ENCODE measurements at places on chromosomes 11 and 22.
A peak's percentile ranks its signal among the peaks of the same experiment; 100 is the strongest.

GRCh38 chr22:38186429-38186828 lies 4.8 kb upstream of the PLA2G6 start:
- DNase-seq = no peak

DNA sequence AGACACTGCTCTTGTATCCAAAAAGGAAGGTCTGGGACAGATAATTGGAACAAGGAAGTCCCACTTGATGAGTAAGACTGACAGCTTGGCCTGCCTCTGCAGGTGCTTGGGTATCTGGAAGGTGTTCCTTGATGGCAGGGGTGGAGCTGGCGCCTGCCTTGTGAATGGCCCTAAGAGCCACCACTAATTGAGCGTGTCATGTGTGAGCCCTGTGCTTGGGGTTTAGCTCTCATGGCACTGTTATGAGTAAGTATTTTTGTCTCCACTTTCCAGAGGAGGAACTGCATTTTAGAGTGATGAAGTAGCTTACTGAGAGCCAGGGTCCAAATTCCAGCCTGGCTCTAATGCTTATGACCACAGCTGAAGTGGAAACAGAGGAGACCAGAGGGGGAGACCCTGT lies 71.2 kb upstream of the NECTIN1 start:
- DNase-seq = no peak

- no peak for DNase-seq
These were observed 433.7 kb downstream of the ETS1 start for GRCh38 chr11:128153697-128154048.

DNA sequence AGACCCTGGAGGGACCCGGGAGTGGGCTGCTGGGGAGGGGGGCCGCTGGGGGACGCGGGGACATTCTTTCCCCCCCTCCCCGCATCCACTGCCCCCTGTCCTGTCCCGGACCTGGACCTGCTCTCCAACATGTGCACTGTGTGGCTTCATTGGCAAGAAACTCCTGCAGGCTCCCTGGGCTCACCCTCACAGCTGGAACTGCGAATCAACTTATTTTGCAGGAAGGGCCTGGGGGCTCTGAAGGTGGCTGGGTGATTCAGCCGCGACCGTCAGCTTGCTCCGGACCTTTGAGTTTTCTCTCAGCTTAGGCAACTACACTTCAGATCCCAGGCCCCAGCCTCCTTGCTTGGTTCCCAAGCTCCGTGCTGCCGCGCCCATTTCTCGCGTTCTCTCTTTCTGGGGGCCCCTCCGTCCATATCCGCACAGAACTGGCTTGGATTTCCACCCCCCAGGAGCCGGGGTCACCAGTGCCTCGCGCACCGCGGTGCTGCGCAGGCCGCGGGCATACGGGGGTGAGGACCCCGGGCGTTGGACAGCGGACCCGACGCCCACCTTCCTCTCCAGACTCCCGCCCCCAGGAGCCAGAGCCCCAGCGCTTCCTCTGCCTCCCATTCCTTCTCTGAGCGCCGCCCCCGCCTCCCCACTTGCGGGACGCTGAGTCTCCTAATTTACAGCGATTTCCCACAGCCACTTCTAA lies 471 bp upstream of the AHNAK start:
- DNase-seq = no peak

DNA sequence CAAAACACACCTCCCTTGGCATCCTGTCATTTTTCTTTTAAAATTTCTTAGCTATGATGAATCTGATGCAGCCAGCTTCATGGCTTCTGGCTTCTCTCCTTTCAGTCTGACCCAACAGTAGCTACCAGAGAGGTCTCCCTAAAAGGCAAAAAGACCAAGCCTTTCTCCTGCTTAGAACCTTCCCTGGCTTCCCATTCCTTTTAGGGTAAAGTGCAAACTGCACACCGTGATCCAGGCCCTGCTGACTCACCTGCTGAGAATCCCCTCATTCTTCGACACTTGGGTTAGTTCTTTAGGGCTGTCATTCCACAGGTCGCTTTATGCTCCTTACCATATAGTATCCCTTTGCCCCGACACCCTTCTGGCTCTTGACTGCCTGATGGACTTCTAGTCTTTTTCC lies 362.4 kb downstream of the MIAT start:
- DNase-seq = no peak

- no peak for DNase-seq
These were observed 32.9 kb downstream of the RBFOX2 start for GRCh38 chr22:35995772-35996171.

- no peak for DNase-seq
These were observed 1.6 kb upstream of the E2F8 start for GRCh38 chr11:19242179-19242932.

- no peak for DNase-seq
These were observed 34.7 kb downstream of the USP35 start for GRCh38 chr11:78223320-78223954.

DNA sequence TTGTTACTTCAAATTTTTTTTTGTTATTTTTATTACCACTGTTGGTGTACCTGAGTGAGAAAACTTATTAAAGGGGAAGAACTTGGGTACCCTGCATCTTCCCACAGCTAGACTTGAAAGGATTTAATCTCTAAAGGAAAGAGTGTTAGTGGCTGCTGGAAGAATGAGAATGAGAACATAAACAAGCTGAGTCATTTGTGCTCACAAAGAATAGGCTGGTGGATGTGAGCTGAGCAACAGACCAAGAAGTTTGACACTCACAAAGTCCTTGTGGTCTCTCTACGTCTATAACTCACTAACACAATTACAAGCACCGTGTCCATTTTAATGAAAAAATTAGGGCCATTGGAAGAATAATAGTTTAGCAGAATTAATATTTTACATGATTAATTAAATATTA lies 217.6 kb upstream of the ANO5 start:
- DNase-seq = no peak

DNA sequence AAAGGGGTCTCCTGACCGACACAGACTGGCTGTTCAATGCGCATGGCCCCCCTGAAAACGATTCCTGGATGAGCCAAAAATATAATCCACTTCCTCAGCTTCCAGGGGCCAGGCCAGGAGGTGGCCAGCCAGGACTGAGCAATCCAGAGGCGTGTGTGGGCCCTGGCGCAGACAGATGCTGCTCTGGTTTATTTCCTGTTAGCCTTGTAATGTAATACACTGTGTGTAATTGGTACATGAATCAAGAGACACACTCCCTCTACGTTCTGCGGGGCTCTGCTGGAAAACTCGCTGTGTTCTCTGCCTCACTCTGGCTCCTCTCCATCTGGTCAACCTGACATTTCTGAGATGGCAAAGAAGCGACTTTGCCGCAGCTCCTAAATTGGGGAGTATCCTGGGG lies 26.3 kb upstream of the ISX start:
- no peak for DNase-seq

- no peak for DNase-seq
These were observed 72.2 kb downstream of the CCDC73 start for GRCh38 chr11:32722255-32722654.

DNA sequence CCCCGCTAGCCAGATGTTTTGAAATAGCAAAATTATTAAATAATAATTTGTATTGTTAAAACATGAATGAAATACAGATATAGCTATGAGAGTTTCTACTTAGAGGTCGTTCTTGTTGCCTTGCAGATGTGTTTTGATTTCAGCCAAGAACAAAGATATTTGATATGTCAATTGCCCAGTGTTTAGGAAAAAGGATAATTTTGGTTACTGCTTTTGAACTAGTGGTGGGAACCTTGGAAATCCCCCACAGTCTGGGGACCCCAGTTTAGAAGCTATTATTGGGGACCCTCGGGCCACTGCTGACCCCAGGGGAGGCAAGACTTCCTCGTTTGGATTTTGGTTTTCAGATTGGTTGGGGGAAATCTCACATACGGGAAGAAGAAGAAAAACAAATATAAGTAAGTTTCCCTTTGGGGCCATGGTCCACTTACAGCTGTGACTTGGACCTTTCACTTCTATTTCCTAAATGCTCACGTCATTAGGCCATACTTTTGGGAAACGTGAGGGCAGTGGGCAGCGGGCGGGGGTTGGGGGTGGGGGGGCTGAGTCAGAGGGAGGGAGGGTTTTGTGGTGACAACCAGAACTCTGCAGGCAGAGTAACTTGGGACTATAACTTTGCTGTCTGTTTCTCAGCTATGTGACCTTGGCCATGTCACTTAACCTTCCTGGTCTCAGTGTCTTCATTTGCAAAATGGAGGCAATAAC lies 37.0 kb downstream of the LDLRAD3 start:
- DNase-seq = no peak

GRCh38 chr11:64384028-64384737 lies 25.2 kb downstream of the RPS6KA4 start:
- no peak for DNase-seq

- no peak for DNase-seq
These were observed 51.2 kb upstream of the LMO1 start for GRCh38 chr11:8314916-8315315.

DNA sequence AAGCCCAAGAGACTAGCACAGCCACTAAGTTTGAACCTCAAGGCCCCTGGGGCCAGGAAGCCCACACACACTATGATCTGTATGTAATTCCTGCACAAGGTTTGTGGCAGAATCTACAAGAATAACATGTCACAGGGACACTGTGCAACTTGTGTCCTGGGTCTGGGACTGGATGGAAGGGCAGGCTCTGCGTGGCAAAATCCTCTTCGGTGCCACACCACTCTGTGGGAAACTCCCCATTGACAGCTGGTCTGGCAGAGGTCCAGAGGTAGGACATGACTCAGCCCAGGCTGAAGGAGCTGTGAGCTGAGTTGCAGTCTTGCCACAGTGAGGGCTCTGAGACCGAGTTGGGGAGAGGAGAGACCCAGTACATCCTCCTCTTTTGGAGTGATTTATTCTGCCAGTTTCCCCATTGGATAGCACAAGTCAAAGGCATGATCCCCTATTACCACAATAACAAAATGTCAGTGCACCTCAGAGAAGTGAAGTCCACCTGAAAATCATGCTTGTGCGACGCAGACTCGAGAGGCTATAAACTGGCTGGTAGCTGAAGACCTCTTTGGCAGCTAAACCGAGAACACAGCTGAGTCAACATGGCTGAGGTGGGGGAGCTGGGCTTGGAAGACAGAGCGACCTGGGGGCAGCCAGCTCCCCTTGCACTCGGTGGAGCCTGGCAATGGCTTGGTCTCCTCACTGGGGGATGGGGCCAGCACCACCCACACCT lies 23.3 kb upstream of the SERPIND1 start:
- peak; percentile 32 for DNase-seq

- DNase-seq = no peak
These were observed 101.1 kb downstream of the GRIK4 start for GRCh38 chr11:120612513-120613263.

- no peak for DNase-seq
These were observed 45.3 kb upstream of the ACCSL start for GRCh38 chr11:44002191-44003093.

- no peak for DNase-seq
These were observed 10.2 kb downstream of the C11orf96 start for GRCh38 chr11:43952401-43953342.

- DNase-seq = no peak
These were observed 64.4 kb downstream of the CD82 start for GRCh38 chr11:44629732-44630345.

- no peak for DNase-seq
These were observed 85.4 kb upstream of the GNAZ start for GRCh38 chr22:22984967-22985366.

- DNase-seq = no peak
These were observed 867.1 kb downstream of the OPCML start for GRCh38 chr11:132665205-132665604.

DNA sequence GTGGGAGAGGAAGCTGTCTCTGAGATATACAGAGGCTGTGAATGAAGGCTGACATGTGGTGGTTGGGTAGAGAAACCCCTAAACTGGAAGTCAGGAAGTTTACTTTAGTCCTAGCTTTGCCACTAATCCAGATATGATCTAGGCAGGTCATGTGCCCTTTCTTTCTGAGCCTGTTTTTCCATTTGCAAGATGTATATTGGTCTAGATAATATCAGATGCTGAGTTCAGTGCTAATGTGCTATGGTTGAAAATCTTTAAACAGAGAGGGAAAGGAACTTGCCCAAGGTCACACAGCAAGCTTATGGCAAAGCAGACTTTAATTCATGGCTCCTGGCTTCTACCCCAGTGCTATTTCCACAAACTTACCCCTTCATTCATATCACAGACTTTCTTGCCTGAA lies 25.7 kb upstream of the TPBGL start:
- DNase-seq = no peak

- DNase-seq = no peak
These were observed 86.6 kb upstream of the LINC01488 start for GRCh38 chr11:69394869-69395246.

DNA sequence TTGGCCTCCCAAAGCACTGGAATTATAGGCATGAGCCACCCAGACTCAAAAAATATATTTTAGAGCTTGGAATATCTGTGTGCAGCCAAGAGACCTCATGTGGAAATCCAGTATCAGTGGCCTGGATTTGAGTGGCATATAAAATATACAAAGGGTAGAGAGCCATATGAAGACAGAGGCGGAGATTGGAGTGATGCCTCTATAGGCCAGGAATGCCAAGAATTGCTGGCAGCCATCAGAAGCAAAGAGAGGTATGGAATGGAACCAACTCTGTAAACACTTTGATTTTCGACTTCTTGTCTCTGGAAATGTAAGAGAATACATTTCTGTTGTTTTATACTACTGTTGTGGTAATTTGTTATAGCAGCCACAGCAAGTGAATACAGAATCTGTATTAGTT lies 123.0 kb downstream of the PLEKHA7 start:
- no peak for DNase-seq

DNA sequence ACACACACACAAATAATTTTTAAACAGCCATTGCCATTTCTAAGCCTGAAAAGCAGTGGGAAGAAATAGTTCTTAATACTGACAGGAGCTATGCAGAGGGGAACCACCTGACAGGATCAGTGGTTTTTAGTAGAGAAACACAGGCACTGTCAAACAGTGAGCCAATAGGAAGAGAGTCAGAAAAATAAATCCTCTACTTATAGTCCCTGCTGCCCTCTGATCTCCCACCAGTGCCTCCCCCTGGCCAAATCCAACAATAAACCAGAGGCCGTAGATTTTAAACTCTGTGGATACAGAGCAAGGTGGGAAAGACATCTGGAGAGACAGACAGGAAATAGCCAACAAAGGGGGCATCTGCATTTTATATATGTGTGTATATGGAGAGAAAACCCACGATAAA lies 7.9 kb upstream of the OR56B4 start:
- no peak for DNase-seq

GRCh38 chr22:48666620-48667019 lies 1161.1 kb downstream of the BRD1 start:
- DNase-seq = no peak

DNA sequence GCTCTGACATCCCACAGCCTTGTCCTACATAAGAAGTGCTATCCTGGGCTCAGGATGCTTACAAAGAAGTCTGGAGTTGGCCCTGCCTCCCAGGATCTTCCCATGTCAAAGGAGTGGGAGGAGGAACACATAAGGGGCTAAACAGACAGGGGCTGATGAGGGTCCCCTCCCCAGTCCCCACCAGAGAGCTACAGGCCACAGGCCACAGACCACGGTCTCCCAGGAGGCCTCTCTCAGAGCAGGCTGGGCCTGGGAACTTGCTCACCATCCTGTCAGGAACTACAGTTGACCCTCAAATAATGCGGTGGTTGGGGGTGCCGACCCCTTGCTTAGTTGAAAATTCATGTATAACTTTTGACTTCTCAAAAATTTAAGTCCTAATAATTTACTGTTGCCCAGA lies 315.5 kb downstream of the NTM start:
- DNase-seq = no peak

All from substantia nigra (tissue), 51 donors.